ENCODE measurements at places on chromosomes 5 and 9.

DNA sequence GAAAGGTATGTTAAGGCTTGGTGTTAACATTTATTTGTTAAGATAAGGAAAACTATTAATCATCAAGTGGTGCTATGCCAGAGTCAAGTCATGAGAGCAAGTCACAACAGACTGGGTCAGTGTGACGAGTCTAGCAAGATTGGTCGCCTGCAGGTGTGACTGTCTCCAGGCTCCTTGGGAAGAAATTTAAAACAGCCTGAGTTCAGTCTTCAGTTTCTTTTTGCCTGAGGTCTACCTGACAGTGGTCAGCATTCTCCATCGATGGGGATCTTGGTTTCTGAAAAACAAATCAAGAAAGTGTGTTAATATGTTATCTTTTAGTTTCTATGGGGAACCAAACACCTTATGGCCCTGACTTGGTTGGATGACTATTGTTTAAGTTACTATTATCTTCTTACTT lies 56.3 kb downstream of the CETN3 start:
- DNase-seq = no peak

DNA sequence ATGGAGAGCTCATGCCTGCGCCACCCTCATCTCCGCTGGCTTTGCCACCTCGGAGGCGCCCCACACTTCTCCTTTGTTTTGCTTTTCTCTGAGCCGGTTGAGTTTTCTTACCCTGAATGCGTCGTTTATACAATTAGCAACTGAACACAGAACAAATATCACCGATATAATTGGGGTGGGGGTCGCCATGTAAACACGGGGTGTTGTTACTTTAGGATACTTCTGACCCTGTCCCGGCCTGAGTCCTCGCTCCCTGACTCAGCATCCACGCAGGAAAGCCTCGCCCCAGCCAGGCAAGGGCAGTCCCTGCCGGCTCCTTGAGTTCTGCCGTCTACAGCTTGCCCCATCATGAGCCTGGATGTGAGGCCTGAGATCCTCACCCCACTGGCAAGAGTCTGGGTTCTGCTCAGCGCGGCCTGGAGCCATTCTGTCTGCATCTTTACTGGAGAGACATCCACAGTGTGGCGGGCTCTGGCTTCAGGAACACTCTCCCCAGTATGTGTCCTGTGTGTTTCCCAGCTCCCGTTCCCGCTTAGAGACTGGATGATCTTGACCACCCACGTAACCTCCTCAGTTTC lies 5.5 kb downstream of the NKX2-5 start:
- DNase-seq = no peak

DNA sequence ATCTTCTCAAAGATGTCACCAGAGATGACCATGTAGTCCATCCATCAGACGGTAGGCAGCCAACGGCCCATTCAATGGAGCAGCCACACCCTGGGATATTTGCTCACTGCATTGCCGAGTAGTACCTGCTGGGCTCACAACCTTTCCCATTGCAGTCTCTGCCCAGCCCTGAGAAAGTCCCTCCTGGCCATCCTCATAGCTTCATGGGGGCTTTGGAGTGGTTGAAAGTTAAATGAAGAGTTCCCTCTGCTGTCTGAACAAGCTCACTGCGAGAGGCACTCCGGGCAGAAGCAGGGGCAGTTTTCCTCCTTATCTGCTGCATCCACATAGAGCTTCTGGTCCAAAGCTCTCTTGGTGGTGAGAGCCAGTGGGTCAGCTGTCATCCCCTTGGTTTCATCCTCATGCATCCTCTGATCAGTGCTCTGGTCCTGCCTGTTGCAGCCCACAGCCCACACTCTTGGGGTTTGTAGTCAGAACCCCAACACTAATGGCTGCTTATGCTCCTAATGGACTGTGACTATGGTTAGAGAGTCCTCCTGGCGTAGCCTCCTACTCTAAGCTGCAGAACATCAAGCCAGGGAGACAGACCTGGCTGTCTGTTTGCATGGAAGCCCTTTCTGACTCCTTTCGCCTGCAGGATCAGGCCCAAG lies 23.3 kb downstream of the TNFSF8 start:
- DNase-seq = no peak

GRCh38 chr5:123340928-123341327 lies 82.3 kb downstream of the CEP120 start:
- DNase-seq = no peak

DNA sequence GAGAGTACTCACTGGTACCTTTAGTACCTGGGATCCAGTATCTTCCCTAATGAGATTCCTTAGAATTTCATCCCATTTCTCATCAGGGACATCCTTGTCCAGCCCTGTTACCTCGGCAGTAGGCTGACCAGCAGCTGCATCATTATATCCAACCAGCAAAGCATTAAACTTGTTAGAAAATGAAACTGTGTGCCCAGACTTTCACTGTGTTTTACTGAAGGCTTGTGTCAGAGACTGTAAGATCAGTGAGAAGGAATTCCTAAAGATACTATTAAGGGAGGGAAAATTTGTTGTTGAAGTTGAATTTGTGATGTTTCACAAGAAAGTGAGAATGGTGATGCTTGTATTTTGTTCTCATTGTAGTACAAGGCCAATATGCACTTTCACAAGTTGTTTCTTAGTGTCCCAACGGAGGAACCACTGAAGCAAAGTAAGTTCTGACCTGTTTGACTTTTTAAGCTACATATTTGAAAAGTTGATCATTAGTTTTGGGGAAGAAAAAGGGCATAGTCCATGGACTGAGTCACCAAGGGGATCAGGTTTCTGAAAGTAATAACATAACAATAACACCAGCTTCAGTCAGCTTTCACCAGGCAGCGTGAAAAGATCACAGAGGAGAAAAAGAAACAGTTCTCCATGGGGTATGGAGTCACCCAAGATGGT lies 48.8 kb downstream of the GRAMD2B start:
- no peak for DNase-seq

DNA sequence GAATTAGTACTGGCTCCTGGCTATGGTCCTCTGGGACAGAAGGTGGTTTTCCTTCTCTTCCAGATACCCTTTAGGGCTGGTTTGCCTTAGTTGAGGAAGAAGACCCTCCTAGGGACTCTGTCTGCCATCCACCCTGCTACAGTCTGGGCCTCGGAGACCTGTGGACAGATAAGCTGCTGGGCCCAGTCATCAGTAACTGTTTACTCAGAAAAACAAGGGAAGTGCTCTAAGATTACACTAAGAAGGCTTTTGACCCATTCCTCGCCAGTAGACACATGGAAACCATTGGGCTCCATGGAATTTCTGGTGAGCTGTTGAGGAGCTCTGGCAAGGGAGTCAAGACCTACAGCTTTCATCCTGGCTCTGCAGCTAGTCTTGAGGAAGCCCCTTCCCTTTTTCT lies 31.2 kb downstream of the LARP1 start:
- no peak for DNase-seq

Data from activated T-cell treated with anti-CD3 and anti-CD28 coated beads for 24 hours (primary cell).